ENCODE measurements at places on chromosomes 16 and 17.
A peak's percentile ranks its signal among the peaks of the same experiment; 100 is the strongest.

- DNase-seq = no peak
Observed at GRCh38 chr16:29784157-29784556, 6.1 kb downstream of the ZG16 start.

GRCh38 chr16:3149193-3149530 lies 14.3 kb downstream of the ZNF213 start:
- no peak for DNase-seq

DNA sequence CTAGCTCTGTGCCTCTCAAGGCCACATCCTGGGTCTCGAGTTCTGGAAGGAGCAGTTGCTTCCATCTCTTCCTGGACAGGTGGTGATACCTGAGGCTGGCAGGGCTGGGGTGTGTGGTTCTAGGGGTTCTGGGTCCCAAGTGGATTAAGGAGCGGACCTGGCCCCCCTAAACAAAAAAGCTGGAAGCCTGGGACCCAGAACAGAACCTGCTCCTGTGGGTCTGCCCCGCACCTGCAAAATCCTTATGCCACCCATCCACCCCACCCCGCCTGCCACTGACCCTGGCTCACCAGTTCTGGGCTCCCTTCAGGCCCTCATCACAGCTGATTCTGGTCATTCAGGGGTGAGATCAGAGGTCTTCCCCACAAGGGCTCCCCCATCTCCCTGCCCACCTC lies 44.8 kb downstream of the ADCY7 start:
- no peak for DNase-seq

DNA sequence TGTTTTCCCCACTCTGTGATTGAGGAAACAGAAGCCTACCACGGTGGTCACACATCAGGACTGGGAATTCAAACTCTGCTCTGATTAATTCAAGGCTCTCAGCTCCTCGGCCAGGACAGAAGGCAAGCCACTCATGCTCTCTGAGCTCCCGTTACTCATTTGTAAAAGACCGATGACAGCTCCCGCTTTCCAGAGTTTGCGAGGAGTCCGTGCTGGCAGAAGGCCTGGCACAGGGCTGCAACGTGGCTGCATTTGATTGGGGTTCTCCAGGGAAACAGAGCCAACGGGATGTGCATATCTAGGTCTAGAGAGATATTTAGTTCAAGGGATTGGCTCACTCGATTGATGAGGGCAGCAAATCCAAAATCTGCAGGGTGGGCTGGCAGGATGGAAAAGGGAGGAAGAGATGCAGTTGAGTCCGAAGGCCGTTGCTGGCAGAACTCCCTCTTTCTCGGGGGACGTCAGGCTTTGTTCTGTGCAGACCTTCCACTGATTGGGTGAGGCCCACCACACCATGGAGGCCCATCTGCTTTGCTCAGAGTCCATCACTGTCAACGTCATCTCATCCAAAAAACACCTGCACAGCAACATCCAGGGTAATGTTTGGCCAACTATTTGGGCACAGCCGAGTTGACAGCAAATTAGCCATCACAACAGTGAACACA lies 215.5 kb upstream of the RPL38 start:
- no peak for DNase-seq

- DNase-seq = no peak
Observed at GRCh38 chr17:38892083-38892482, 22.2 kb downstream of the LASP1 start.

- peak; percentile 84 for DNase-seq
Observed at GRCh38 chr17:164303-165235, 16.9 kb downstream of the DOC2B start.

- no peak for DNase-seq
Observed at GRCh38 chr16:12253731-12254130, 277.2 kb downstream of the SNX29 start.

GRCh38 chr17:69815406-69815805 lies 259.6 kb upstream of the KCNJ16 start:
- DNase-seq = no peak

DNA sequence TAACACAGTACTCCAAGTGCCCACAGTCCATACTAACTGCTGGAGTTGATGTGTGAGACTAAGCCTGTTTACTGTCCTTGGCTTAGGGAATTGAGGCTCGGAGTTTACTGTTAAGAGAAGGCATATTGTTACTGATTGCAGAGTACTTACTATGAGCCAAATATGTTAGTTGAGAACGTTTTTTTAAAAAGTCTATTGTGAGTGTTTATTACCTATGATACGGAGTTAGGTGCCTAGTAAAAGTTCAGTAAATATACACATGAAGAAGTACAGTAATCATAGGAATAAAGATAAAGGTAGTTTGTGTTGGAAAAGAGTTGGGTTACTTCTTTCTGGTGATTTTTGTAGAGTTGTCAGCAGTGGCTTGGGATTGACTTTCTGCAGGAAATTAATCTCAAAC lies 25.4 kb downstream of the ZNRF1 start:
- DNase-seq = no peak

- no peak for DNase-seq
Observed at GRCh38 chr16:29825145-29826044, 5.1 kb downstream of the MVP start.

GRCh38 chr17:80029258-80029974 lies 6.3 kb downstream of the TBC1D16 start:
- DNase-seq = no peak

GRCh38 chr17:1746975-1747543 lies 4.4 kb downstream of the SERPINF2 start:
- DNase-seq = peak; percentile 62

DNA sequence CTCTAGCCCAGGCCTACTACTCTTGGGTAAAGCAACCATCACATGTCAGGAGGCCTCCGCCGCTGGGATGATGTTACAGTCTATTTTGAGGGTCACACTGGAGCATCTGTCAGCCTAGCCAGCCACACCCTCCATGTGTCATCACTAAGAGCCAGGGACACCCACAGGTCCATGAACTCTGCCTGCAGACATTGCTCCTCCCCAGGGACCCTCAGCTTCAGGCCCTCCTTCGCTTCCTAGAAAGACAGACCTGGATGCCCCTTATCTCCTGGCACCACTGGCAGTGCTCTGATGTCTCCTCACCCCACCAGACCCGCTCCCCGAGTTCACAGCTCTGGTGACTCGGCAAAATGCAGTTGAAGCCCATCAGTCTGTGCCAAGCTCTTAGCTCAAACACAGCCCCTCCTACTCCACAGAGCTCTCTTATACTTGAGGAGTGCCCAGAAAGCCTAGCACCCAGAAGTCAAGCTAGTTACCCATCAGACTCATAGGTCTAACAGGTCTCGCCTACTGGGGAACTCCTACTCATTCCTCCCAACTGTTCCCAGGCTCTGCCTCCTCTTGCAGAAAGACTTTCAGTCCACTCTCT lies 5.9 kb downstream of the RANBP10 start:
- DNase-seq = no peak

- no peak for DNase-seq
Observed at GRCh38 chr17:79573196-79573896, 37.5 kb downstream of the RBFOX3 start.

GRCh38 chr17:38469875-38470274 lies 41.6 kb downstream of the ARHGAP23 start:
- peak; percentile 51 for DNase-seq

GRCh38 chr16:28990375-28991040 lies 5.7 kb downstream of the LAT start:
- DNase-seq = no peak

GRCh38 chr16:9526791-9527190 lies 435.3 kb downstream of the HAPSTR1 start:
- DNase-seq = no peak

- no peak for DNase-seq
Observed at GRCh38 chr17:39205112-39205526, 5.0 kb downstream of the RPL19 start.

DNA sequence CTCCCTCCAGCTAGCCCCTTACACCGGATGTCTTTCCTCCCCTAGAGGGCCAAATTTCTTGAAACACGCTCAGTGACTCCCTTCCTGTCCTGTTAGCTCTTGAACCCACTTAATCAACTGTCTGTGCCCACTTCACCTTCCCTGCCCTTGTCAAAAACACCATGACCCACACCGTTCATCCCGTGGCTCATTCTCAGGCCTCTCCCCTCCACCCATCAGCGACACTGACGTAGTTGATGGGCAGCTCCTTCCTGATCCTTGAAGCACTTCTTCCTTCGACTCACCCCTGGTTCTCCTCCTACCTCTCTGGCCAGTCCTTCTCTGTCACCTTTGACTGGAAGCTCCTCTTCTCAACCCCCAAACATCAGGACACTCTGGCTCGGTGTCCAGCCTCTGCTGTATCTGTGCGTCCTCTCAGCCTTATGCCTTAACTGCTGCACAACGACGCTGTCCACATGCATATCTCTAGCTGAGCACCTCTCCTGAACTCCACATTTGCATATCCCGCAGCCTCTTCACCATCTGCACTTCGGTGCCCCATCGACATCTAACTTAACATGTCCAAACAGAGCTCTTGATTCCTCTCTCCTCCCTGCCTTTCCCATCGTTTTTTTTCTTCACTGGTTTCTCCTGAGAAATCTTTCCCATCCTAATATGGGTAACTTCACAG lies 39.3 kb upstream of the CCDC182 start:
- no peak for DNase-seq

DNA sequence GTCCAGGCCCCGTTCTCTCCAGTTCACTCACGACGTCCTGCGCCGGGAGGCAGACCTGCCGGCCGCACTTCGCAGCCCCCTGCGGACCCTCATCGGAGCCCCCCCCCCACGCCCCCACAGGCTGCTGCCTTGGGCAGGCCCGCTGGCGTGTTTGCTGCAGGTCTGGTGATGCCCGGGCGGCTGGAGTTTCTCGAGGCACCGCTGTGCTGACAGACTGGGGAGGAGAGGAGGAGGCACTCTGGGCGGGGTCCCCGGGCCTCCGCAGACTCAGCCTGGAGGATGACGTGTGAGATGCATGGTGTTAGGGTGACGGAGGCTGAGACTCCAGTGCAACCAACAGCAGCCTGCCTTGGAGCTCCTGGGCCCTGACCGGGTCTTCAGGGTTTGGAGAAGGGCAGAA lies 24.1 kb downstream of the BAIAP2 start:
- no peak for DNase-seq

DNA sequence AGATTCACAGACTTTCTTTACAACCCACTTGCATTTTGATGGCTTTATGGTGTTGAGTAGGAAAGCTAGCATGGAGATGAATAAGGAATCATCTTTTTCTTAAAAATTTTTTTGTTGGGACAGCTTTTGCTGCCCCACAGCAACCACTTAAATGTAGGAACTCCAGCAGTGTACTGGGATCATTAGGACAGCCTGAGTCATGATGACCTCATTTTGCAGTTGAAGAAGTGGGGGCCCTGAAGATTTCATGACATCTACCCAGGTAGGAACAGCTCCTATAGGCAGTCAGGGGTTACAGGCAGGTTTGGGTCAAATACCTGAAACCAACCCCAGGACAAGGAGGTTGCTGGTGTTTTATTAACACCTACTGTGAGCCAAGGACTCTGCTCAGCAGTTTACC lies 2.1 kb downstream of the METTL22 start:
- DNase-seq = no peak

GRCh38 chr17:35498448-35499178 lies 38.9 kb downstream of the SLFN12L start:
- no peak for DNase-seq

- DNase-seq = no peak
Observed at GRCh38 chr17:81291662-81292061, 3.4 kb downstream of the SLC38A10 start.

DNA sequence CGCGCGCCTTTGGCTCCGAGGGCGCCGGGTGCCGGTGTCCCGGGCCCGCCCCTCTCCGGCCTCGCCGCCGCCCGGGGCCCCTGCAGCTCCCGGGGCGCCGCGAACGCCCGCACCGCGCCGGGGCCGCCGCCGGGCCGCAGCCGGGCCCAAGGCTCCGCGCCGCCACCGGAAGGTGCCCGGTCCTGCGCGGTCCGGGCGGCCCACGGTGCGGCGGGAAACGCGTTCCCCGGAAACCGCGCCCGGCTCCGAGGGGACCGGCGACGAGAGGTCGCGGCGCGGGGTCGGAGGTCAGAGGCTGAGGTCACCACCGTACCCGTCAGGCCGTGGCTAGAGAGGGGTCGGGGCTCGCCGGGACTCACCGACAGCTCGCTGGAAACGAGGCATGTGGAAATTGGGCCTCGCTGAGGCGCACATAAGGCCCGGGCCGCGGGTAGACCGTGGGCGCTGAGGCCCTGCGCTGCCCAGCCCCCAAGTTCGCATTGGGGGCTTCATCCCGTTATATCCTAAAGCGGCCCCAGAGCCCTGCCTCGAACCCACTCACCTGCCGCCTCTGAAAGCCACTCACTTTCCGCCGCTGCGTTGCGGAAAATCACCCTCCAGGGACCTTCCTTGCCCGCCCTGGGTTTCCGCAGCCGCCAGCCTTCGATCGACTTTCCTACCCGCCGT lies at the start of gene DUS1L:
TSS of gene DUS1L (minus strand) at position 167 of the 666 bp plus-strand sequence. CDS start 745 bp downstream, outside the sequence.
- DNase-seq = peak; percentile 90

DNA sequence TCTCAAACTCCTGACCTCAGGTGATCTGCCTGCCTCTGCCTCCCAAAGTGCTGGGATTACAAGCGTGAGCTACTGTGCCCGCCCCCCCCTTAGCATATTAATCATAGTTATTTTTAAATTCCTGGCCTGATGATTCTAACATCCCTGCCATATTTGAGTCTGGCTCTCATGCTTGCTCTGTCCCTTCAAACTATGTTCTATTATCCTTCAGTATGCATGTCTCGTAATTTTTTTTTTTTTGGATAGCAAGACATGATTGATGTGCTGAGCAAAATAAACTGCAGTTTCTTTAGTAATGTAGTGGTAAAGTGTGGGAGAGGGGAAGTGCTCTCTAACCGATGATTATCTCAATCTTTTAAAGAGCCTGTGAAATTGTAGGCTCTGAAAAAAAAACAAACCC lies 34.3 kb upstream of the TMEM92 start:
- no peak for DNase-seq

- DNase-seq = no peak
Observed at GRCh38 chr17:72606656-72607055, 485.8 kb downstream of the SLC39A11 start.

DNA sequence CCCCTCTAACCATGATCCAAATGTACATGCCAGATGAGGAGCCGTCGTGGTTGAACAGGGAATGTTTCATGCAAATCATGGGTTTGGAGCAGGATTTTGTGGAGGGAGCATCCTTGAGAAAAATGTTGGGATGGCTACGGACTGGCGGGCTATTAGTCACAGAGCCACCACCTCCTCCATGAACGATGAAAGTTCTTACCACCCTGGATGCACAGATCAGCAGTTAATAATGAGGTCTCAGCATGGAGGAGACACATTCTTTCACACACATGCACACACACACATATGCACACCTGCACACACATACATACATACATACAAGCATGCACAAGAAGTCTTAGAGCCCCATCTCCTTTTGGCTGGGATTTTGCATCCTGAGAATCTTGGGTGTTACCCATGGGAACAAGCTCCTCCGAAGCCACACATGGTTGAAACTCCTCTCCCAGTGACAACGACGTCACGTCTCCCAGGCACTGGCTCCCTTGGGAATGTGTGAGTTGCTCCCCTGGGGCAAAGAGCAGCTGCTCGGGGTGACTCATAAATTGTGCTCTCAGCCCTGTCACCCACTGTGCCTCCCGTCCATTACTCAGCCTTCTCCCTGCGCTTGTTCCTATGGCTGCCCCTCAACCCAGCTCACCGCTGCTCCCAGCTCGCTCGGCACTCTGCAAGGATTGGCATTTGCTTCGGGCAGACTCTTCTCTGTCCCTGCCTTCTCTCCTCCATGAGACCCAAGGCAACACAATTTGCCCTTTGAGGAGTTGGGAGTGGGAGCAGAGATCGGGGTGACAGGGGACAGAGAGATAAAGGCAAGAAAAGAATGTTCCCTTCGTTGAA lies 344.6 kb downstream of the SOX9 start:
- DNase-seq = no peak

GRCh38 chr17:69669441-69670178 lies 255.1 kb downstream of the MAP2K6 start:
- no peak for DNase-seq

GRCh38 chr17:60102632-60103096 lies 23.9 kb upstream of the HEATR6 start:
- no peak for DNase-seq

- DNase-seq = no peak
Observed at GRCh38 chr16:87457061-87457611, 35.7 kb downstream of the ZCCHC14 start.

Measured in ecto neural progenitor cell (in vitro differentiated cells).